ENCODE measurements at places on chromosomes 2 and 18. TPM values are rescaled to one million over a fixed set of nuclear protein-coding genes. Genes with fewer than 3 reads are reported as not detected.

The BAZ2B gene
- total RNA-seq: 69.8 TPM

The IL1R2 gene
- not detected for total RNA-seq

The TXNDC2 gene
- not detected for total RNA-seq

The STAT4 gene
- 0.46 TPM for total RNA-seq

The CACNB4 gene
- 0.30 TPM for total RNA-seq

The RSAD2 gene
- 0.09 TPM for total RNA-seq

The CYP27C1 gene
- not detected for total RNA-seq

The ASXL3 gene
- 1.7 TPM for total RNA-seq

The TCF23 gene
- total RNA-seq: not detected

The SRD5A2 gene
- total RNA-seq: not detected

The UGT1A4 gene
- total RNA-seq: not detected

The GKN2 gene
- not detected for total RNA-seq

The ALPP gene
- total RNA-seq: not detected

The GPR155 gene
- total RNA-seq: 1.7 TPM

The SERPINB2 gene
- total RNA-seq: 0.24 TPM

The MEMO1 gene
- 53.9 TPM for total RNA-seq

The FRZB gene
- 0.09 TPM for total RNA-seq

The SCN9A gene
- 1.8 TPM for total RNA-seq

The DYNAP gene
- total RNA-seq: not detected

The SULT1C4 gene
- 28.2 TPM for total RNA-seq

The CTDP1 gene
- total RNA-seq: 27.6 TPM

The DLX2 gene
- not detected for total RNA-seq

The PAIP2B gene
- total RNA-seq: 0.62 TPM

The GAREM2 gene
- 4.5 TPM for total RNA-seq

The ATP6V1B1 gene
- total RNA-seq: 0.77 TPM
